ENCODE measurements at places on chromosomes 5 and 9. TPM values are rescaled to one million over a fixed set of nuclear protein-coding genes. Genes with fewer than 3 reads are reported as not detected.

The PHF24 gene
- total RNA-seq, result 0.11 TPM

The UIMC1 gene
- 54.0 TPM for total RNA-seq

The ZNF883 gene
- 4.0 TPM for total RNA-seq

The SLC6A19 gene
- not detected for total RNA-seq

- no peaks in the 10 kb centered on the region for H3K4me1 ChIP-seq
- H3K36me3 ChIP-seq, result no peaks in the 10 kb centered on the region
- H3K4me3 ChIP-seq, result no peak overlapping the region
- no peak overlapping the region for H3K27ac ChIP-seq
- no peak for DNase-seq
These were observed 18.8 kb upstream of the ENHO start for GRCh38 chr9:34541540-34541939.

DNA sequence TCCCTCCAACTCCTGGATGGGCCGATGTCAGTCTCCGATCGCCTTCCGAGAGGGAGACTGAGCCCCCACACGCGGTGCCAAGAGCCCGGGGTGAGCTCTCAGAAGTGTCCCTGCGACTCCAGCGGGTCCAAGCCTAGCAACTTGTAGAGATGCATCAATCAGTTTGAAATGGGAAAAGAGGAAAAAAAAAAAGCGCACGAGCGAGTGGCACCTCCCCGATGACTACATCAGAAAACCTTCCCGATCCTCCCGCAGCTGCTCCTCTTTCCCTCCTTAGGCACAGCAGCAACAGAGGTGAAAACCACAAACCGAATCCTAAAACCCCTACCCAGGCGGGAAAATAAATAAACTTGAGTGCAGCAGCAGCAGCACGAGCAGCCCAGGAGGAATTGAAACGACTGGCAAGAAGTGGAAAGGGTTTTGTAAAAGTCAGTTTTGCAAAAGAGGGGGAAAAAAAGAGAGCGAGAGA, 1.0 kb upstream of the EFNA5 start:
- peak overlapping the region; percentile 78 for H3K27ac ChIP-seq
- H3K36me3 ChIP-seq, result no peaks in the 10 kb centered on the region
- peak overlapping the region; percentile 65 for H3K4me3 ChIP-seq
- DNase-seq, result peak; percentile 77
- H3K27me3 ChIP-seq, result no peaks in the 10 kb centered on the region

DNA sequence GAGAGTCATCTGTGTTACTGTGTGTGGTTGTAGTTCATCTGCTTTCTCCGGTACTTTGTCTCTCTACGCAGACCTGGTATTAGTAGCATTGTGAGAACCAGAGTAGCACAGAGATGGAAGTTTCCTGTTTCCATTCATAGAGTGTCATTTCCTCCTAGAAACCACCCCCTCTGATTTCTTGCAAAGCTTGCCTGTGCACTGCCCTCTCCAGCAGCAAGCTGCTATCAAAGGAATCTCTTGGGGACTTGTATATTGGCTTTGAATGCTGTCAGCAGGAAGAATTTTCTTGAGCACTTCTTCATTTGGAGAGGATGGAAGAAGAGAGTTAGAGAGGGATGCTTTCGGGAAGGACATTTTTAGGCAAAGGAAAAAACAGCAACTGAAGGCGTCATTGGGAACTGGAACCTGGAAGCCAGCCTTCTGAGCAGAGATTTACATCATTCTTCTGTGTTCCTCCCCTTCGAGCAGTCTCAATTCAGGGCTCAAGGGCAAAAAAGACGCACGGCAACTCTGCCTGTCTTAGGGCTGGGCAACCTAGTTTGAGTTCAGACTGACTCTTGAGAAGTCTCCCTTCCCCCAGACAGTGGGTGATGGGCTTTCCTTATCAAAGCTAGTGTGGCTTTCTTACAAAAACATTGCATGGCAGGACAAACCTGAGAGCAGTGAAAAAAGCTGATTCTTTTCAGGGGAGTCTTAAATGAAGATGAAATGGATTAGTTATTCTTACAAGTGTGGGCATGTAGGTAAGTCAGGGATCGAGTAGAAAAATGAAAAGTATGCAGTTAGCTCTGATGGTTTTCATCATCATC, 226.3 kb downstream of the AOPEP start:
- DNase-seq, result no peak
- H3K27me3 ChIP-seq, result no peaks in the 10 kb centered on the region
- peaks cover 5% of the 10 kb centered on the region for H3K4me1 ChIP-seq
- H3K27ac ChIP-seq, result no peak overlapping the region
- H3K4me3 ChIP-seq, result no peak overlapping the region
- H3K36me3 ChIP-seq, result no peaks in the 10 kb centered on the region

GRCh38 chr5:14525397-14525796, 56.2 kb upstream of the OTULINL start:
- H3K4me3 ChIP-seq, result no peak overlapping the region
- H3K27me3 ChIP-seq, result no peaks in the 10 kb centered on the region
- no peaks in the 10 kb centered on the region for H3K36me3 ChIP-seq
- DNase-seq, result no peak
- H3K4me1 ChIP-seq, result no peaks in the 10 kb centered on the region

DNA sequence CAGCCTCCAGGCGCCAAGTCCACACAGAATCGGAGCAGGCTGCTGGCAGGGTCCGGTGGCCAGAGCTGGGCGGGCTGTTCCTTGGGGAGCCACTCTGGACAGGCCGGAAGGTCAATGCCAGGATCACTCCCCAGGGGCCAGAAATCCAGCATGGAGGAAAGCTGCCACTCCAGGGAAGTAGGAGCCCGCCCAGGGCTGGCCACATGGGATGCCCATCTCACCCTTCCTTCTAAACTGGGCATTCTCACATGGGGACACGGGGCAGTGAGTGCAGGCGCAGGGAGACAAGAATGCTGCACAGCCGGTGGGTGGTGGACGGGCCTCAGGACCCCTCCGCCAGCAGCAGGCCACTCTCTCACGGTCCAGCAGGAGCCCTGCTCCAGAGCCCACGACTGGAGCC, 58.2 kb downstream of the ADAMTS2 start:
- no peaks in the 10 kb centered on the region for H3K36me3 ChIP-seq
- H3K27ac ChIP-seq, result no peak overlapping the region
- no peaks in the 10 kb centered on the region for H3K4me1 ChIP-seq

- H3K36me3 ChIP-seq, result no peaks in the 10 kb centered on the region
- H3K27ac ChIP-seq, result no peak overlapping the region
- H3K4me1 ChIP-seq, result no peaks in the 10 kb centered on the region
- no peak overlapping the region for H3K4me3 ChIP-seq
- H3K27me3 ChIP-seq, result no peaks in the 10 kb centered on the region
These were observed 21.6 kb downstream of the CATSPER3 start for GRCh38 chr5:134989266-134989830.

DNA sequence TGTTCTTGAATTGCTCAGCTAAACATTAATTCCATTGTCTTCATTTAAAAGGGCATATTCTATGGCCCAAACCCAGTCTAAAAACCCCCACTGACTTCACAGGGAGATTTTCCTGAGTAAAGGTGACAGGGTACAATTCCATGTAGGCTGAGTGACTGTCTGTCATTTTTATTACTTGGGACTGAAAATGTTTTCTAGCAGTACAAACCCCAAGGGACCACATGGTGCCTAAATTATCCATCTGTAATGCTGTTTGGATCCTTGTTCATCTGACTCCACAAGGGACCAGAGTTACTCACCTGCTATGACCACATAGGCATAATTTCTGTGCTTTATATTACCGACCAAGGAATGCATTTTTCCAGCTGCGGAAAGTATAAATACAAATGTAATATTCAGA, 349.1 kb downstream of the ZNF608 start:
- H3K36me3 ChIP-seq, result no peaks in the 10 kb centered on the region
- H3K4me3 ChIP-seq, result no peak overlapping the region
- no peak overlapping the region for H3K27ac ChIP-seq
- H3K27me3 ChIP-seq, result no peaks in the 10 kb centered on the region

- H3K36me3 ChIP-seq, result no peaks in the 10 kb centered on the region
- no peaks in the 10 kb centered on the region for H3K27me3 ChIP-seq
- no peak overlapping the region for H3K4me3 ChIP-seq
- no peak overlapping the region for H3K27ac ChIP-seq
- DNase-seq, result no peak
These were observed 59.5 kb upstream of the EQTN start for GRCh38 chr9:27356446-27356845.

DNA sequence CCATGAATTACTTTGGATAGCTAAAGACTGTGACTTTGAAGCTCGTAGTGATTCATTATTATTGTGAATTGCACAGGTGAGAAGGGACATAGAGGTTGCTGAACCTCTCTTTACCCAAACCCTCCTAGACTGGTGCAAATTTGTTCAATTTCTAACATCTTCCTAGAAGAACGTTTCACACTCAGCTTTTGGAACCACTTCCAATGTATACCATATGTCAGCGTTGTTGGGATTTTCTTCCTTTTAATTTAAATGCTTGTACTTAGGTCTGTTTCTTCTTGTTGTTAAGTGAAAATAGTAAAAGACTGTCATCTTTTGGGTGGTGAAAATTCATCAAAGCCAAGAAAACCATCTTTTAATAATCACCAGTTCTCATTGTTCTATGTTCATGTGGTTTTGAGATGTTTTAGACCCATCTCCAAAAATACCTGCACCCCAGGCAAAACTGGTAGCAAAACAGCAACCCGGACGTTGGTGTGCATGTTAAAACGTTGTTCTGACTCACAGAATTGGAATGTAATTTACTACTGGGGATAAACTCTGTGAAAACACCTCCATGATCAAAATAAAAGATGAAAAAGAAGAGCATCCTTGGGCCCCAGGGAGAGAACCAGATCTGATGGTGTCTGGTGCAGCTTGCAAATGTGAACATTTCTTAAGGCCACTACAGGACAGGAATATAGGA, 238.3 kb downstream of the NPR3 start:
- no peaks in the 10 kb centered on the region for H3K36me3 ChIP-seq
- no peaks in the 10 kb centered on the region for H3K4me1 ChIP-seq
- no peak for DNase-seq
- no peak overlapping the region for H3K4me3 ChIP-seq
- H3K27me3 ChIP-seq, result peaks cover 32% of the 10 kb centered on the region
- no peak overlapping the region for H3K27ac ChIP-seq

DNA sequence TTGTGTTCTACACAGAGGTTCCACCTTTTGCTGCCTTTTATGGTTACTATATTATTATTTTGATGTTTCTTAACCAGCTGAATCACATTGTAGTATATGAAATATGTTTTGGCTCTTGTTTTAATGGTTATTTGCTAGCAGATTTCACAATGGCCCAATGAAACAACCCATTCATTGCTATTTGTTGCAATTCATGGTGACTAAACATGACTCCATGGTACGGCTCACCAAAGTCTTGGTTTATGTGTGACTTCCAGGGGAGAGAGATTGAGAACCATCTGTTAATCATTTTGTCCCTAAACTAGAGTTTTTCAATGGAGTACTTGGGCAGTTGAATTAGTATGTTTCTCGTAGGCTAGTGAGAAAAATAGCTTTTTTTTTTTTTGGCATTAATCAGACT, 108.4 kb downstream of the GHR start:
- H3K4me1 ChIP-seq, result no peaks in the 10 kb centered on the region
- no peak overlapping the region for H3K27ac ChIP-seq
- H3K36me3 ChIP-seq, result no peaks in the 10 kb centered on the region
- no peaks in the 10 kb centered on the region for H3K27me3 ChIP-seq

DNA sequence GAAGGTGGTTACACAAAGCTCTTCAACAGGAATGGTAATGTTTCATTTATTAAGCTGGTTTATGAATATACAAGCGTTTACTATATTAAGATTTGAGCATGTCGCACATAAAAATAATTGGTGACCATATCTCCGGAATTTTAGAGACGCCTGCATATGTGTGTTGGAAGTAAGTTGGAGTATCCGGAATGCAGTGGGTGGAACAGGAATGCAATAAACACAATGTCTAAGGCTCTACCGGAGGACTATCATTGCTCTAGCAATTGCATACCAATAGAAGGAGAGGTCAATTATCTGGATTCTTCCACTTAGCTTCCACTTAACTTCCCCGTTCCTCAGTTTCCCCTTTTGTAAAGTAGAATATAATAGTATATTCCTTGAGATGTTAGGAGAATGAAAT, 1.1 kb upstream of the CEP78 start:
- H3K4me1 ChIP-seq, result peaks cover 11% of the 10 kb centered on the region
- H3K36me3 ChIP-seq, result peaks cover 2% of the 10 kb centered on the region
- H3K27ac ChIP-seq, result no peak overlapping the region
- H3K27me3 ChIP-seq, result no peaks in the 10 kb centered on the region
- H3K4me3 ChIP-seq, result peak overlapping the region; percentile 80

- H3K4me3 ChIP-seq, result no peak overlapping the region
- H3K36me3 ChIP-seq, result no peaks in the 10 kb centered on the region
- no peaks in the 10 kb centered on the region for H3K27me3 ChIP-seq
- DNase-seq, result no peak
These were observed 56.6 kb downstream of the KCNN2 start for GRCh38 chr5:114418176-114419066.

DNA sequence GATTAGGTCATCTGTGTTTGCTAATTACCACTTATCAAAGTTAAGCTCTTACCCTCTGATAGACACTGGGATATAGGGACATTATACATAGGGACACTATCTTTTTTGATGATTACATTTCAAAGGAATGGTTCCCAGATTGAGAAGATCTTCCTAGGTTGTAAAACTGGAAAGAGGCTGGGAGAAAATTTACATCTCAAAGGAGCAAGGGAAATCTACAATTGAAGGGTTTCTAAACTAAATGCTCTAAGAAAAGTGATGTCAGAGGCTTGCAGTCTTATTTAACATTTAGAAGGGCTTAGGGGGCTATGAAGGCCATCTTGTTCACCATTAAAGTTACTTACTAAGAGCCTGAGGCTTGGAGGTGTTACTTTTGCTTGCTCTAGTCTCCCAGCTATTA, 242.8 kb downstream of the PRR16 start:
- H3K4me1 ChIP-seq, result no peaks in the 10 kb centered on the region
- no peak overlapping the region for H3K4me3 ChIP-seq
- no peaks in the 10 kb centered on the region for H3K36me3 ChIP-seq
- H3K27ac ChIP-seq, result no peak overlapping the region

DNA sequence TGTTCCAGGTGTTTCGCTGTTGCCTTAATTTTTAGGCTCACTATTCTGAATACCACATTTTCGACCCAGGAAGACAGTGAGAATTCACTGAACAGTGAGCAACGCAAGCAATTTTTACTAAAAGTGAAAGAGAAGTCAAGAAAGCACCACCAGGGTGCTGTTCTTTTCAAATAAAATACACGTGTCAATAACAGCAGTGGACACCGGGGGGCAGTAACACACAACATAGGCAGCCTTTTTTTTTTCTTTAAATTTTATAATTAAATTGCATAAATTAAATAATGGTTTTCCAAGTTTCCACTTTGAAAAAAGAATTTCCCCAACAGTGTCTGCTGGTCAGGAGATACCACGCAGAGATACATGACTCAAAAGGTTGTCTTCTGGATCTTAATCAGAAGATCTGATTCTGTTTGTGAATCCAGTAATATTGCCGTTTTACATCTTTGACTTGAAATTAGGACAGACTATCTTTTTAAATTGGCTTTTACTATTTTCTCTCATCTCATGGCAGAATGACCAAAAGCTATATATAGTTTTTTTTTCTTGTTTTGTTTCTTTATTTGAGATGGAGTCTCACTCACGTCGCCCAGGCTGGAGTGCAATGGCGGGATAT, 47.1 kb upstream of the SH3GL2 start:
- no peak overlapping the region for H3K4me3 ChIP-seq
- no peaks in the 10 kb centered on the region for H3K4me1 ChIP-seq
- no peaks in the 10 kb centered on the region for H3K27me3 ChIP-seq
- H3K27ac ChIP-seq, result no peak overlapping the region
